Skin of body (tissue), 3 donors: ENCODE measurements at places on chromosomes 3 and 15. TPM values are rescaled to one million over a fixed set of nuclear protein-coding genes. Genes with fewer than 3 reads are reported as not detected.

WDR72 gene
- 0.69 TPM for total RNA-seq

GRK7 gene
- 0.10 TPM for total RNA-seq

ERC2 gene
- total RNA-seq = 2.5 TPM

DNA sequence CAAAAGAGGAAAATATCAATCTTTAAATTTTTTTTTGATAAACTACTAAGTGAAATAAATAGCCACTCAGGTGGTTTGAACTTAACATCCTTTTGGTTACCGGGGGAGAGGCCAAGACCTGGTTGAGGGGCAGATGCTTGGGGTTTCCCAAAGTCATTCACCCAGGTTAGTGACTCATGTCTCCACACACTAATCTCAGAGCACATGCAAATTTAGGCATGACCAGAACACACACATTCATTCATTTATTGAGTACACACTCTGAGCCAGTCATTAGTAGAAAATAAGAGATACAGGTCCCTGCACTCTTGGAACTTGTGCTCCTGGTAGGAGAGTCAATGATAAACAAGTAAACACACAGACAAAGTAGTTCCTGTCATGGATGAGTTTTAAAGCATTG, 7.3 kb downstream of the ILDR1 start:
- DNase-seq = no peak

DNA sequence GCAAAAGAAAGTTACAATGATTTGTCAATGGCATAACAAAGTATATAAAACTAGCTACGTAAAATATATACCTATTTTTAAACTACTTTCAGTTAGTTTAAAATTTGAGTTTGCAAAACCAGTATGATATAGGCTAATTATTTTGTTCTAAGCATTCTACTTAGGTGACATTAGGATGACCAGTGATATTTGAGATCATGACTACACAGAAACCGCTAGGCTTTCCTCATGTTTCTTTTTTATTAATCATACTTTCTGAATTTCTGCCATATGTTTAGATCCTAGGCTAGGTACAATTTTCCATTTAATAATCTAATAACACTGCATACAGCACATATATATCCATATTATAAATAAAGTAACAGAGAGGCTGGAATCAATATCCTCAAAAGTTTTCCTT, 52.4 kb upstream of the XRN1 start:
- DNase-seq = no peak

DNA sequence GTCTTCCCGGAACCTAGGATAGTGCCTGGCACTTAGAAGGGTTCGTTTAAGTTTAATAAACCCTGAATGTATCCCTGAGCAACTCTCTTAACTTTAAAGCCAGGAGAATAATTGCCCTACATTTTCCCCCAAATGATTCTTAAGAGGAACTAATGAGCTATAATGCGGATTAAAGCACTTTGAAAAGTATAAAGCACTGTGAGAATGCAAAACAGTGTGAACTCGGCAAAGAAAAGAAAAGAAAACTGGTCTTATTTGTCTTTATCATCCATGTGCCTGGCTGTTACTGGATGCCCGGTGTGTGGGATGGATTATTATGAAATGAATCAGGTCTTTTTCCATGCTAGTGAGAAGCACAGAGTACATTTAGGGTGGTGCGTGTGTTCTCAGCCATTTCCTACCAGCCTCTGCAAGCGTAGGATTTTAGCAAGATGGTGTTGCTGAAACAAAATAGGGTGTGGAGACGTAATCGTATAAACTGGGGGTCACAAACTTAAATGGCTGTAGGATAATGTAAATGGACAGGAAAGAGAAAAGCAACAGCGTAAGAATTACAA, 983 bp downstream of the KBTBD12 start:
- DNase-seq = no peak

DNA sequence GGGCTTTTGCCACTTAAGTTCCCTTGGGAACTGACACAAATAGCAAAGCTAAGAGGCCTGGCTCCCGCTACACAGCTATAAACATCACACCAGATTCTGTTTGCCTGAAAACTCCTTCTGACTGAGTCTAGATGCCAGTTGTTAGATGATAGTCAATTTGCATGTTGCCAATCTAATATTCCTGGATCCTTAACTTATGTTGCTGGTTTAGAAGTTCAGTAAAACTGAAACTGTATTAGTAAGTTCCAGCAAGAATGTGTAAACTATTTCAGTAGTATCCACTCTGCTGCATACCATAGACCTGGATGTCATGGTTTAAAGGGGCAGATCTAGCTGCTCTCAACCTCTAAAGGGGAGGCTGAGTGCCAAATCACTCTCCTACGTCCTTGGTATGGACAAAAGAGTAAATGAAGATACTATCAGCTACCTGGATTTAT, 27.1 kb upstream of the LACTB start:
- no peak for DNase-seq

GRCh38 chr3:127456471-127457093, 134.0 kb downstream of the TPRA1 start:
- DNase-seq = no peak

- DNase-seq = peak; percentile 69
These were observed 191.6 kb upstream of the FAM3D start for GRCh38 chr3:58858126-58858525.

DNA sequence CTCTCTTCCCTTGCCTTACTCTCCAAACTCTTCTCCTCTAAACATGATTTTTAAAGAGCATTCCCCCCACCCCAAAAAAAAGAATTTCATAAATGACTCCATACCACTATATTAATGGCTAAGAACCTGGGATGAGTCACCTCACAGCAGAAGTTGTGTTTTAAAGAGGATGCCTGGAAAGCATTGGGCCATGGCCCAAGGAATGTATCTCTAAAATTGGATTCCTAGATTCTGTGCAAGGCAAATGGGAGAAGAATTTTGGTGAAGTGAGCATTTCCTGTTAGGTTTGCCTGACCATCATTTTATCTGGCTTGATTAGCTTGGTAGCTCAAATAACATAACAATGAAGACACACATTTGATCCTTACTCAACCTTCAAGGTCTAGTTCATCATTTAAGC, 251.4 kb downstream of the NR1D2 start:
- DNase-seq = no peak

- peak; percentile 19 for DNase-seq
These were observed 755 bp downstream of the PDE8A start for GRCh38 chr15:84982301-84982920.

DNA sequence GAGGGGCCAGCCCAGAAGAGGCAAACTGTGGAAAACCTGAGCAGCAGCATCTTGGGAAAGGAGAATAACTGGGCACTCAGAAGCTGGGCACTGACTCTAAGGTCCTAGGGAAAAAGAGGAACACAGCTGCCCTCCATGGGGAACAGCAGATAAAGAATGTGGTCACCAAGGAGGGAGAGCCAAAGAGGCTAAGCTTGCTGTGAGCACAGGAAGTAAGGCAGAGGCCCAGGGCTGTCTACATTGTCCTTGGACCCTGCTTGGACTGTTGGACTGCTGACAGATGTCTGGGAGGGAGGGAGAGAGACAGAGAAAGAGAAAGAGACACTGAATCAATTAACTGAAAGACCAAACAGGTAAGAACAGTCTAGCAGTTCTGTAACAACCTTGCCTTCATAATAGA, 4.5 kb upstream of the MNS1 start:
- no peak for DNase-seq

DNA sequence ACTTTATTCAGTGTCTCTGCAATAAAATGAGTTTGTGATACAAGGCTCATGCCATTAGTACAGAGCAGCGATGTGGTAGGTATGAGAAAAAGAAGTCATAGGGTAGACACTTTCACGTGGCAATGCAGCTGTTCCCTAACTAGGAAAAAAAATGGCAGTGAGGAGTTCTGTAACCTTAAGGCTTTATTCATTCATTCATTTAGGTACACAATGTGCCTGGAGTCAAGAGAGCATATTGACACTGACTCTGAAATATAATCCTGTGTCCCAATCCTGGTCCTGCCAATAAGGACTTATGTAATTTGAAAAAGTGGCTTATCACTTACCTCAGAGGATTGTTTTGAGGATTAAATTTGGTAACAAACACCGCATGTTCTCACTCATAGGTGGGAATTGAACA, 173.0 kb upstream of the AZI2 start:
- DNase-seq = no peak

GRCh38 chr15:74040109-74040850, 42.1 kb downstream of the GOLGA6A start:
- DNase-seq = peak; percentile 86

DNA sequence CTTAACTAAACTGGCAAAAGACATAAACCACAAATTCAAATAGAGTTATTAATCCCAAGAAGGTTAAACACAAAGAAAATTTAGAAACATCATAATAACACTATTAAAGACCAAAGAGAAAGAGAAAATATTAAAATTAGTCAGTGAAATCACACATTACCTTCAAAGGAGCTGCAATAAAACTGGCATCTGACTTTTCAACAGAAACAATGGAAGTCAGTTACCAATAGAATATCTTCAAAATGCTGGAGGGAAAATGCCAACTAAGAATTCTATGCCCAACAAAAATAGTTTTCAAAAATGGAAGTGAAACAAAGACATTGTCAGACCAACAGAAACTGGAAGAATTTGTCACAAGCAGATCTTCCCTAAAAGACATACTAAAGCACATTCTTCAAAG, 68.7 kb upstream of the RNF7 start:
- DNase-seq = no peak

- no peak for DNase-seq
These were observed at the start of gene DPPA4 for GRCh38 chr3:109337393-109337792. DPPA4 (minus strand) TSS chr3:109337546; CDS start chr3:109337517, 29 bp downstream.

DNA sequence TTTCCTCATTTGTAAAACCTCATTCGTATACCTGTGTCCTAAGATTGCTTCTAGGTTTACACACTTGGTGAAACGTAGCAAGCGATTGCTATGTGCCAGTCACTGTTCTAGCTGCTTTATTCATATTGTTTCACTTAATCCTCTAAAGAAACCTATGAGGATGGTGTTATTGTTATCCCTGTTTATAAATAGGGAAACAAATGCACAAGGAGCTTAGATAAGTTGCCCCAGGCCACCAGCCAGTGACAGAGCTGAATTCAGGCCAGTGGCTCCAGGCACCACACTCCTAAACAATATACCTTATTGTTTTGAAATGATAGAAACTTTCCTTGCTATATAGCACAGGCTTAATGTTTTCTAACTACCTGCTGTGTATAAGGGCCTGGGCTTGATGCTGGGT, 44.0 kb downstream of the LPP start:
- no peak for DNase-seq

DNA sequence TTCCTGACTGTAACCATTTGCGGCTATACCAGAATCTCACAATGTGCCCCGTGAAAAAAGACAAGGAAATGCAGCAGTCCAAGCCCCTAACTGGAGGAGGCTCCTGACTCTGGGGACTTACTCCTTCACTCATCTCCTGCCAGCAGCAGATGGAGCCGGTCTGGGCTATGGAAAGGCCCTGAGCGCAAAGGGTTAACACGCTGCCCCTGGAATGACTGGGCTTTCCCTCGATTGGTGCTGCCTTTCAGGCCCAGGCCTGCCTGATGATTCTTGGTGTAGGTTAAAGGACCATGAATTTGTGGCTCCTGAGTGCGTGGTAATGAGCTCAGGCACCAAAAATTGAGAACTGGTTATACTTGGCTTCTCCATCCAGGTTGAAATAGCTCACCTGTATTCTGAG, 42.3 kb upstream of the GALNT15 start:
- DNase-seq = no peak

DNA sequence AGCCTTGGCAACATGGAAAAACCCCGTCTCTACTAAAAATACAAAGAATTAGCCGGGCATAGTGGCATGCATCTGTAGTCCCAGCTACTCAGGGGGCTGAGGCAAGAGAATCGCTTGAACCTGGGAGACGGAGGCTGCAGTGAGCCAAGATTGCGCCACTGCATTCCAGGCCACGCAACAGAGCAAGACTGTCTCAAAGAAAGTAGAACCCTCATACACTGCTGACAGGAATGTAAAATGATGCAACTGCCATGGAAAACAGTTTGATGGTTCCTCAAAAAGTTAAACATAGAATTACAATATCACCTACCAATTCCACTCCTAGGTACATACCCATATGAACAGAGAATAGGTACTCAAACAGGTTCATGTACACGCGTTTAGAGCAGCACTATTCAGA, 158.9 kb downstream of the TBC1D5 start:
- no peak for DNase-seq

DNA sequence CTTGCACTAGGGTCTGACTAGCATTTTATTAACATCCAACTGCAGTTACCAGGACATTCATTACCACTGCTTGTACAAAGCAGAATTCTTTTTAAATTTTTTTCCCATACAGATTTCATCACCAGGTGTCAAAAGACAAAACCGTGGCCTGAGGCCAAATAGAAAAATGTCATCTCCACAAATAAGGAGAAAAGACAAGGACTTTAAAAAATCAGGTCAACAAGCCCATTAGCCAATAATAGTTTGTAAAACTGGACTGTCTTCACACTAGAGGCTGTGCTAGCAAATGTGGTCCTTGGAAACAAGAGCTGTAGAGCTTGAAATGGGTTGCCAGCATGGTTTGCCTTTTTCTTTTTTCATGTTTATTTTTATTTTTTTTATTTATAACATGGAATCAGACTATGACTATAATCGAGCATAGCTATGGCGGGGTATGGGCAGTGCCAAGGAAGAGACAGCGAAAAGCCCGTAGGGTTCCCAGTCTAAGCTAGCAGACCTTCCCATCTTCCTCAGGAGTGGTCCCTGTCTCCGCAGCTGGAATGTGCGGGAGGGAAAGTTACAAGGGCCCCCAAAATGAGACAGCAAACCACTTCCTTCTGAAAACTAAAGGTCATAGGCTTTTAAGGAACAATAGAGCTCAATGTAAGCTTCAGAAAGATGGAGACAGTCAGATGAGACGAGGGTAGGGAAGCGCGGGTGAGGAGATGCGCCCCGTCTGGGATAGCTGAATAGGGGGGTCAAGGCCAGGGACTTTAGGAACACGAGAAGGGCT, 1.5 kb downstream of the PTPN9 start:
- DNase-seq = no peak

GRCh38 chr3:163538387-163538786, 1539.9 kb downstream of the SI start:
- no peak for DNase-seq

DNA sequence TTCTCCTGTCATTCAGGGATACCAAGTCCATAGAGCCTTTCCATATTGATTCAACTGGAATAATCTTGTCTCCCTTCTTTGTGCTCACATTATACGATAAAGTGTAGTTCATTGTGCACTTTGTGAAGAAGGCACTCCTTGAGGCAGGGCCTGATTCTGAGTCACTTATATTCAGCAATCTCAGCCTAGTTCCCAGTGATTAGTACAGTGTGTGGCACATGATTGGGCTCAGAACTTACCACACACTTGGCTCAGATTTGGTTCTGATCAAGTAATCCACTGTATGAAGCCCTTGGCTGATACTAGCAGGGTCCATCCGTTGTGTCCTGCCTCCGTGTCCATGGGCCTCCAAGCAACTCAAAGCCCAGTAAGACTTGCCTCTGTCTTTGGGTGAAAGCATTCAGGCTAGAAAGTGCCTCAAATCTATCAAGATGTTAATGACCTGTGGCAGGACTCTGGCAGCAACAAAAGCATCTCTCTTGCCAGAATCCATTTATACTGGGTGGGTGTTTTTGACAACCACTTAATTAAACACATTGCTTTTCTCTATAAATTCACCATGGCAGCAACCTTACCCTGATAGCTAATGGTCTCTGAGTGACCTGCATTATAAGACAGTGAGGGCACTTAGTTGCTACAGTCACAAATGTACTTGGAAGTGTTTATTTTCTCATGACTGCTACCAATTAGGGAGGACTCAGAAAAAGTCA, 51.3 kb downstream of the TPRG1 start:
- no peak for DNase-seq
